ENCODE measurements at places on chromosomes 3 and 15.

GRCh38 chr3:105385179-105385578, 18.5 kb downstream of the ALCAM start:
- DNase-seq, result no peak

- no peak for DNase-seq
These were observed 21.2 kb upstream of the NOX5 start for GRCh38 chr15:68993276-68993675.

GRCh38 chr3:150411106-150411460, 3.0 kb downstream of the TSC22D2 start:
- no peak for DNase-seq

DNA sequence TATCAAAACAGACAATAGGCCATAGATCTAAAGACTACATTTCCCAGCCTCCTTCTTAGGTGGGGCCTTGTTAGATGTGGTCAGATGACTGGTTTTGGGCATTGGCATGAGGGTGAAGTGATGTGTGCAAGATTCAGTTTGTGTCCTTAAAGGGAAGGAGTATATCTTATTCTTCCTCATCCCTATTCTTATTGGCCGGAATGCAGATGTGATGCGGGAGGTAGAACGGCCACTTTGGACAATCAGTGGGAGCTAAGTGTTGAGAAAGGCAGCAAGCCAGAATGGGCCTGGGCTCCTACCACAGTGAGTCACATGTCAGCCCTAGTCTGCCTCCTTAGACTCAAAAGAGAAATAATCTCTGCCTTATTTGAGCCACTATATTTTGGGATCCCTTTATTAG, 89.8 kb upstream of the MEX3B start:
- no peak for DNase-seq

DNA sequence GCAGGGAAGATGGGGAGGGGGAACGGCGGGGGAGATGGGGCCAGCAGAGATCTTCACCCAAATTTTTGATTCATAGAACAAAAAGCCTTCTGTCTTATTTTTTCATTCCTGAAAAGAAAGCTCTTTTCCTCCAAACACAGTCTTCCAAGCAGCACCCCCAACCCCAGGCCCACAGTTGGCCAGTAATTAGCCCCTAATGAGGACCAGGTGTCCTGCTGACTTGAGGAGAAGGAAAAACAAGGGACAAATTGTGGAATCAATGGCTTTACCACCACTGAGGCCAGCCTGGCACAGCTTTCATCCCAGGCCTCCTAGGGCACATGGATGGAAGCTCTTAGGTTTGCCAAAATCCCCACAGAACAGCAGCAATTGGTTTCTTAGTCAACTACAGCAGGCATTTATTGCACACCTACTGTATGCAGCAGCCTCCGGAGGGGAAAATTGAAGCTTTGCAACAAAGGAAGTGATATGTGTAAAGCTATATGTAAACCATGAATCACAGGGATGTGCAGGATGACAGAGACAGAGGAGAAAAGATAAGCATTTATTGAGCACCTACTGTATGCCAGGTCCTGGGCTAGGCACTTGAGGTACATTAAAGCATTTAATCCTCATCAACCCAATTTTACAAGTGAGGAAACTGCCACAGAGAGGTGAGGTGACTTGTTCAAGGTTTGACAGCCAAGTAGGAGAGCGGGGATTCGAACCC, 199.5 kb downstream of the TBC1D2B start:
- DNase-seq, result no peak

DNA sequence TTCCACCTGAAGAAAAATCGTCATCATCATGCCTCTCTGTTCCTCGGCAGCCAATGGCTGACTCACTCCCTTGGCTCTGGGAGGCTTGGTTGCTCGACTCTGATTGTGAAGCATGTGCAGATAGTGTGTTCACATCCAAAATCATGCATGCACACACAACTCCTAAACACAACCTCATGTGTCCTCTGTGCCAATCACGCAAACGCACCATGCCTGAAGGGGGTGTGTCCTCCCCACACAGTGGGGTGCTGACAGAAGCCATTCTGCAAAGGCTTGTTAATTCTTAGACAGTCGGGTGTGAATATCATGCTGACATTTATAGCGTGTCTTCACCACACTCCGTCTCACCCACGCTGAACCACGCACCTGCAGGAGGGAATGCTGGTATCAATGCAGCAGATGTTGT, 11.4 kb upstream of the CCDC174 start:
- no peak for DNase-seq

GRCh38 chr15:68279779-68280753, 2.5 kb downstream of the FEM1B start:
- DNase-seq, result no peak

GRCh38 chr3:32245200-32245599, 6.7 kb downstream of the CMTM8 start:
- no peak for DNase-seq

DNA sequence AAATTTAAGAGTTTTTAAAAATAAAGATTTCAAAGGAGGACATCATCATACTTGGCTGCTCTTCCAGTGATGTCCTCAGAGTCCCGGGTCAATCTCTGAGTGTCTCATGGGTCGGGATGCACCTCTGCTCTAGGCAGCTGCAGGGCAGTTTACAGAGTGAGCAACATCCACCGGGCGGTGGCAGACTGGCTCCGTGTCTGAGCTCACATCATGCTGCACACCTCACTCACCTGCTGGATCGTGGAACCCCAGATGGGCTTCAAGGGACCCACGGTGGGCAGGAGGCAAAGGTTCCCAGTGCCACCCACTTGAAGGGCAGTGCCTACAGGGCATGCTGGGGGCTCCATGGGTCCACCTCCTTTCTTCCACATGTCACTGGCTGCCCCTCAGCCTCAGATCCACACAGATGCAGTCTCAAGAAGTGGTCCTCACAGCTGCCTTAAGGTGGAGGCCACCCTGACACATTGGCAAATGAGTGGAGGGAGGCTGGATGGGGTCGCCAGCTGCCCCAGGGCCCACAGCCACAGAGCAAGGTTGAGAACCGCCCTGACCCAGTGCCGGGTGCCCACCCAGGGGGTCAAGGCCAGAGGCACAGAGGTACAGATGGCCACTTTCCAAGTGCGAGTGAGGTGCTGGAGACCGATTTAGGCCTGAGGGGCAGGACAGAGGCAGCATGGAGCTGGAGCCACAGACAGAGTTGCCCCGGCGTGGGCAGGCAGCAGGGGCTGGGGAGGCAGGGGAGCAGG, 25.2 kb downstream of the CYFIP1 start:
- no peak for DNase-seq

- no peak for DNase-seq
These were observed 84.4 kb downstream of the RFTN1 start for GRCh38 chr3:16429086-16429485.

- no peak for DNase-seq
These were observed 76.4 kb upstream of the ETV5 start for GRCh38 chr3:186185194-186185787.

DNA sequence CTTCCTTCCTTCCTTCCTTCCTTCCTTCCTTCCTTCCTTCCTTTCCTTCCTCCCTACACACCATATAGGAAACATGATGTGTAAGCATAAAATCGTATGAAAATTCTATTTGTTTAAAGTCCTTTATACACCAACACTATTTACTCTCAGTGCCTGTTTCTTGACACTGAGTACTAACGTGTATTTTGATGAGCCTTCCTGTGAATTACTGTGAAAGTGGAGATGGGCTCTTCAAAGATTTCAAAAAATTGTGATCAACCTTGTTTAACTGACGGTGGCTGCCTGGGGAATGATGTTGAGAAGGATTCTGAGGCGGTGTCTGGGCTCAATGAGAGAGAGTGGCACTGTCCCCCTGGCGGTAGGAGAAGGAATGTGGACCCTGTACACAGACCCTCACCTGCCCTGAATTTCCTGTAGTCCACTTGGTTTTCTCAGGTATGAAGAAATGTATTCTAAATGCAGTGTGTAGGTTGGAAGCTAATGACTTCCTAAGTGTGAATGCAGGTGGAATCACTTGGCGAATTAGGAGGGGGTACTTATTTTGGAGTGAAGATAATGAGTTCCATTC, 237.9 kb downstream of the GAP43 start:
- DNase-seq, result no peak

DNA sequence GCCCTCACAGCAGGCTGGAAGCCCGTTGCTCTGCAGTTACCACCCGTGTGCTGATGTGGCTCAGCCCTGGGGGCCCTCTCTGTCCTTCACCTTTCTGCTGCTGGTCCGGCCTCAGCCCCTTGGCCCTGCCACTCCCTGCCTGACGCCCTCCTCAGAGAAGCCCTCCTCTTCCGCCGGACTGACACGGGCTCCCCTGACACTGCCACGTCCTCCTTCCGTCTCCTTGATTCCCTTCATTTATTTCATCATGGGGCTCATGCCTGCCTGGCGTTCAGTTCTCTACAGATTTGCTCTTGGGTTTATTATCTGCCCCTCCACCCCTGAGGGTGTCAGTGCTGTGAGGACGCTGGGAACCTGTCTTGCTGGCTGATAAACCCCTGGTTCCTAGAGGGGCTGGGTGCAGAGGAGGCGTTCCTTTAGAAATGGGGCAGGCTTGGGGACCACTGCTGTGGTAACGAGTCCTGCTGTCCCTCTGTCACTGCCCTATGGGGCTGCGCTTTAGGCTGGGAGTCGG, 19.6 kb downstream of the FBLN2 start:
- DNase-seq, result no peak

DNA sequence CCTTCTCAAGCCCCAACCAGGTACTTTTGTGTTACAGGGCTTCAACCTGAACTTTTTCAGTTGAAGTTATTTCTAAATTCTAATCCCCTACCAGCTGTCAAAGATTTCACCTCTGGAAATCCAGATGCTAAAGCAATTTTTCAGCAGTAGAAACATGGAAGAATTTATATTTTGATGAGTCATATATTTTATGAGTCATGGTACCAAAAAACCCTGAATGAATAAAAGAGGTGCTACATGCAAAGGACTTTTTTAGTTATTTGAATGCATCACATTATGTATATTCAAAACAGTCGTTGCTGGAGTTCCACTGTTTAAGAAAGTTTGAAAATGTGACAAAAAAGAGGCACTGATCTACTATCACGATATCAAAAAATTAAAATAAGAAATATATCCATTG, 96.0 kb upstream of the ZNF385D start:
- no peak for DNase-seq

DNA sequence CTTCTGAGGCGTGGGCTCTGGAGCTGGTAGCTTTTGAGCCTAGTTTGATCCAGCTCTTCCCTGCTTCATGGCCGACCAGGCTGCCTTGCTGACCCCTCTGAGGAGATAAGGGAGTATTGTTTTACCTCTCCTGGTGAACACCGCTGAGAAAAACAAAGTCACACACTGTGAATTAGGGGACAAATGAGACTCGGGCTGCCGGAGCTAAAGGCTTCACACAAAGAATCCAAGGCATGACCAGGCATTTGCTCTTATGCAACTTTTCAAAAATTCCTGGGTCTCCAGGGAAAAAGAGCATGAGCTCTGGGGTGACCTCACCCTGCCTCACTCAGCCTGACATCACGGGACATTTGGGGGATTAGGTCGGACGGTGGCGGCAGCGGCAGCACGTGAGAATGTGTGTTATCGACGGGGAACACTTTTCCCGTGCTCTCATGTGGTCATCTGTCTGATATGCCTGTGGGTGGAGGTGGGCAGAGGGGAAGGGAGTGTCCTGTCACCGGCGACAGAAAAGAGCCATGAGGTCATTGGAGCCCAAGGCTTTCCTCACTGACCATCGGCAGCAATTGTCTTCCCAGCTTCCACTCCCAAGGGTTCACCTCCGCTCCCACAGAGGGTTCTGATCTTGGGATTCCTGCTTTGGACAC, 61.0 kb downstream of the TMEM44 start:
- no peak for DNase-seq

- no peak for DNase-seq
These were observed 89.2 kb downstream of the TMEM108 start for GRCh38 chr3:133127381-133127780.

DNA sequence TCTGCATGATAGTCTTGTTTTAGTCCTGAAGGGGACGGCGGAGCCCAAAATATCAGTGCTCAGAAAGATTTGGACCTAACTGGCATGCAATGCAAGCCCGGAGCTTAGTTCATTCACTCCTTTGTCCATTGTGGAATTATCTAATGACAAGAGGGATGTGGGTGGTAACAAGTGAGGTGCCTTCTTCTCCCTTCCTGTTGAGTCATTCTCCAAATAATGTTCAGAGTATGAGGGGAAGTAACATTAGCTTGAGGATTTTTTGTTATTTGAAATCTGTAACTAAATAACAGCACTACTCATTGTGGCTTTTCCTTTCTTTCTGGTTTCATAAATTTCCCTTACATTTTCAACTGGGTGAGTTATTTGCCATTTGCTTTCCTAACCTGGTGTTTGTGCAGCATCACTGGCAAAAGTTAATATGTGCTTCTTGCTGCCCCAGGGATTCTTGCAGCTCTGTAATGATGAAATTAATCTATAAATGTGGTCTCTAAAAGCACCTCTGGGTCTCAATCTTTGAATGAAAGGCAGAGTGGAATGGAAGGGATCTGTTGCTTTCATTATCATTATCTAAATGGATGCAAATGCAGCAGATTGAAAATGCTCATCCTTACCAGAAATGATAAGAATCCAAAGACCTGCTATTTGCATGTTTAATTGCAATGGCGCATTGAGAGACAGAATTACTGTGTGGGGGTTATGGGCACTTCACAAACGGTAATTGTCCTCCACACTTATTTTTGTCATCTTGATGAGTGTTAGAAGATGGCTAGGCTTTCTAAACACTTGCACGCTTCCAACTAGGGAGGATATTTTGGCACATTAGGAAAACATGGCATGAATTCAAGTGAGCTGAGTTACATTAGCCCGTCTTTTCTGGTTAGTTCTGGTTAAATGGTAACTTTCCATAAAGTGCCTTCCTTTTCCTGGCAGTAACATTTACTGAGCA, 89.9 kb upstream of the MITF start:
- DNase-seq, result no peak

- no peak for DNase-seq
These were observed 118.5 kb downstream of the TLE3 start for GRCh38 chr15:69979262-69979661.

DNA sequence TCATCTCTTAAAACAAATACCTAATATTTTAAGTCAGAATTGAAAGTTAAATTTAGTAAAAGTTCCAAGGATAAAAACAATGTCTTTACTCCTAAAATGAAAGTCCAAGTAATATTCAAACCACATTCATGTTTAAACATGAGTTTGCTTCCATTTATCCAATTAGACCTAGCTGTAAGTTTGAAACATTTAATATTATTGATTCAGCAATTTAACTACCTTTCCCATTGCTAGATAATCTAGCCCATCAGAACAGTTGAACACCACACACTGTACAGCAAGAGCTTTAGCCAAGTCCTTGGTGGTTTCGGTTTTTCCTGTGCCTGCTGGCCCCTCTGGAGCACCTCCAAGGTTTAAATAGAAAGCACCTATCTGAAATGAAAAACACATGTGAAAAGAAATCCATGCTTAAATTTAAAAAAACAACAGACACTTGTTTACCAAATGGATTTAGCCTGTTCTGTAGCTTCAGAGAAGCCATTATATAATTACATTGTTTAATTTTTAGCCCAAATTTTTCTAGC, 97.8 kb downstream of the DNAH12 start:
- DNase-seq, result no peak

Measured in neuronal stem cell (in vitro differentiated cells).